ENCODE measurements at places on chromosomes 7 and 10.

DNA sequence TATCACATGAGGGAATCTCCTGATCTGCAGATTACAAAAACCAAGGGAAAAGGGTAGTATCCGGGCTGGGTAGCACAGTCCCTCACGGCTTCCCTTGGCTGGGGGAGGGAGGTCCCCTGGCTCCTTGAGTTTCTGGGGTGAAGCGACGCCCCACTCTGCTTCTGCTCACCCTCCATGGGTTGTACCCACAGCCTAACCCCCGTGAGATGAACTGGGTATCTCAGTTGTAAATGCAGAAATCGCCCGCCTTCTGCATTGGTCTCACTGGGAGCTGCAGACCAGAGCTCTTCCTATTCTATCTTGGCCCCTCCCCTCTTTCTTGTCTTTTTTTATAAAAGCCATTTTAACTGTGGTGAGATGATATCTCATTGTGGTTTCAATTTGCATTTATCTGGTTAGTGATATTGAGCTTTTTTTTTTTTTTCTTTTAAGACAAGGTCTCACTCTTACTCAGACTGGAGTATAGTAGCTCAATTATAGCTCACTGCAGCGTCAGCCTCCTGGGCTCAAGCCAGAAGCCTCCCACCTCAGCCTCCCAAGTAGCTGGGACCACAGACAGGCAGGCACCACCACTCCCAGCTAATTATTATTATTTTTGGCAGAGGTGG lies 87.8 kb downstream of the ABCC2 start:
- no peak for DNase-seq

GRCh38 chr10:14173706-14174594 lies 156.8 kb downstream of the FRMD4A start:
- no peak for DNase-seq

- no peak for DNase-seq
Observed at GRCh38 chr10:128016423-128017060, 109.6 kb downstream of the PTPRE start.

DNA sequence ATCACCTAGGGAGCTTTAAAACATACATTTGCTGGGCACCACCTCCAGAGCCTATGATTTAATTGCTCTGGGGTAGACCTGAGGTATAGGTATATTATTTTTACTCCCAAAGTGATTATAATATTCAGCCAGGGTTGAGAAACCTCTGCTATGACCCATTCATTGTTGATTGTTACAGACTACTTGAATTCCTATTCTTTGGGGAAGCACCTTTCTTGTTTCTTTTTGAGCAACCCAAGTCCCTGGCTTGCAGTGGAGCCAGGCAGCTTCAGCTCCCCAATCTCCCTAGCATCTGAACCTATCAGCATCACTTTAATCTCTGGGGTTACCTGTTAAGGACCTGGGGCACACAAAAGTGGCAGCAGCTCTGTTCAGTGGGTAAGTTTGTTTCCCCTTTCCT lies 8.6 kb downstream of the PRKG1 start:
- DNase-seq = no peak

DNA sequence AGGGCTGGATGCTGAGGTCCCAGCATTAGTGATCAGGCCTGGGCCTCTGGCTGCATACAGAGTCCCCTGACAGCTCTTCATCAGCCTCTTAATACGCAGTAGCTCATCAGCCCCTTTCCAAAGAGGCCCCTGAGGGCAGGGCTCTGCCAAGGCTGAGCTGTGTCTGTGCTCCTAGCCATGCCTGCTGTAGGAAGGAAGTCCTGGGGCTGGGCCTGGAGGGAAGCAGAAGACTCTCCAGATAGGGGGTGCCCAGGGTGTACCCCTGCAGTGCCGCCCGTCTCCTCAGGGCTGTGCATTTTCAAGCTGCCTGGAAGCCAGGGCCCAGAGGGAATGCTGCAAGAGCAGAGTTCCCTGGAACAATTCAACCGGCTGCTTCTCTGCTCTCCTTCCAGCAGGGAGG lies 7.3 kb upstream of the RET start:
- DNase-seq = no peak

DNA sequence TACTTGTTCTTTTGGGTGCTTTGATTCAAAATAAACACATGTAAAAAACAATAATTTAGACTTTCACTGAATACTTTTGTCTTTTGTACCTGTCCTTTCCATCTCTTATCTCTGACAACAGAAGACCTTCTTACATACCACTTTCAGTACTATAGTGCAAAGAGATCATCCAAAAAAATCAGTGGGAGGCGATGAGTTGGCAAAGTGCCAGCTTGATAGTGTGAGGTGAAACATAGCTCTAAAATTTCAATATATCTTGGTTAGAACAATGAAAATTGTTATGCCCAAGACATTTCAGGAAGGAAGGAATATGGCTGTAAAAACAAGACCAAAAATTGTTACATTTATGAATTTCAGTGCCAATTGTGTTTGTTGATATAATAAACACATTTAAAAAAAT lies 390.2 kb upstream of the COBL start:
- no peak for DNase-seq

Data from activated gamma-delta T cell (primary cell).